ENCODE measurements at places on chromosomes 12 and 14.

GRCh38 chr14:40318211-40318719 lies 886.0 kb upstream of the FBXO33 start:
- DNase-seq, result no peak

DNA sequence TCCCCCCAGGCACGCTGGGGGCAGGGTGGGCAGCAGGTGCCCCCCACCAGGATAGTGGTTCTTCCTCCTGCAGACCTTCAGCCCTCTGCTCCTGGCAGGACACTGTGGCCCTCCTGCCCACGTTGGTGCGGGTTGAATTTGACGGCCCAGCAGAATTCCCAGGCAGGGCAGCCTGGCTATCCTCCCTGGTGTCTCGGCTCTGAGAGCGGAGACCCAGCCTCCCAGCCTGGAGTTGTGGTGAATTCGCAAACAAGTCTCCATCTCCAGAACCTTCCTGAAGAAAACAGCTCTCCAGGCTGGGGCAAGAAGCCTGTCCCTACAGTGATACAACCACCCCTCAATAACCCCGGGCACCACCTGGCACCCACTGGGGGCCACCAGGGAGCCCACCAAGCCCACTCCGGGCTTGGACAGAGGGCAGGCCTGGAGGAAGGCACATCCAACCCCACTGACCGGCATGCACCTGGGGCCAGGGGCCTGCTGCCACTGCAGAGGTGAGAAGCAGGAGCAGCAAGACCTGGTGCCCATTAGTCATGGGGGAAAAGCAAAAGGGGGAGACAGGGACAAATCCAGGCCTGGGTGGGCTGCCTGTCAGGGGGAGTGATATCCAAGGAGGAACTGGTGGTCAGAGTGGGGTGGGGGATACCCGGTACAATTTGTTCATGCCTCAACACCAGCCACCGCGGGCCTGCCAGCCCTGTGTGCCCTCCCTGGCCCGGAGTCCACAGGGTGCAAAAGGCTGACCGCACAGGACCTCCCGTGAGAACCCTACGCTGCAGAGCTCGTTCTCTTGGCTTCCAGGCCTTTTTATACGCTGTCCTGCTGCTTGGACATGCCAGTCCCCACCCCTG lies 3.6 kb downstream of the ANKRD9 start:
- DNase-seq, result no peak

DNA sequence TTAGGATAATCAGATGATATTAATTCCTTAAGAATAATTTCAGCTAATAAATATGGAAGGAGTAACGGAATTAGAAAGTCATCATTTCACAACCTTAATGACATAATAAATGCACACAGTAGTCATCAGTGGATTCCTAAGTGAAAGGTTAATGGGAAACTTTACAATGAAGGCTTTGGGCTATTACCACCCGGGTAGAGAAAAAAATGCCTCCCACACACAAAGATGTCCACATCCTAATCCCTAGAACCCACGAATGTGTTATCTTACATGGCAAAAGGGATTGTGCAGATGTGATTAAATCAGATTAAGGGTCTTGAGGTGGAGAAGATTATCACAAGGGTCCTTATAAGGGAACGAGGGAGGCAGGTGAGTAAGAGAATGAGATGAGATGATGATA lies 5.6 kb downstream of the TMED10 start:
- DNase-seq, result no peak

- no peak for DNase-seq
Measured at GRCh38 chr12:111761706-111762105, 5.0 kb upstream of the ALDH2 start.

- DNase-seq, result no peak
Measured at GRCh38 chr14:74977164-74977900, 21.9 kb upstream of the PGF start.

DNA sequence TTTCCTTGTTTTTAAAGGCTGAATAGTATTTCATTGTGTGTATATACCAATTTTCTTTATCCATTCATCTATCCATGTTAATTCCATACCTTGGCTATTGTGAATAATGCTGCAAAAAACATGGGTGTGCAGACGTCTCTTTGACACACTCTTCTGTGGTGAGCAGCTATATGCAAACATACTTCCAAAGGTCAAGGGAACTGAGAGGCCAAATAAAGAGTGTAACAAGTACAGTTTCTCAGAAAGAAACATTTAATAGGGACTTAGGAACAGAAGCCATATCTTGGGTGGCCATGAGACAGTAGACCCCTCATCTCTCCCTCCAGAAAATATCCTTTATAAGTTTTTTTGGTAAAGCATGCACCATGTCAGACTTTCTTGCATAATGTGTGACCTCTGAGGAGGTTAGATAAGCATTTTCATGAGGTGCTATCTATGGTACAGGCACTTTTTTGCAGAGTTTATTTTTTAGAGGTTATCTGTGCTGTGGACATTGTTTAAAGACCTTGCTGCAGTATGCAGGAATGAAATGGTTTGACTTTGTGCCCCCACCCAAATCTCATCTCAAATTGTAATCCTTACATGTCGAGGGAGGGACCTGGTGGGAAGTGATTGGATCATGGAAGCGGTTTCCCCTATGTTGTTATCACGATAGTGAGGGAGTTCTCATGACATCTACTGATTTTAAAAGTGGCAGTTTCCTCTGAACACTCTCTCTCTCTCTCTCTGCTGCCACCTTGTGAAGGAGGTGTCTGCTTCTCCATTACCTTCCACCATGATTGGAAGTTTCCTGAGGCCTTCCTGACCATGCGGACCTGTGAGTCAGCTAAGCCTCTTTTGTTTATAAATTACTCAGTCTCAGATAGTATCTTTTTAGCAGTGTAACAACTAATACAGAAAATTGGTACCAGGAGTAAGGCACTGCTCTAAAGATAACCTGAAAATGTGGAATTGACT lies 1202.3 kb downstream of the GALC start:
- no peak for DNase-seq

GRCh38 chr12:49982246-49983087 lies 9.7 kb downstream of the AQP6 start:
- DNase-seq, result no peak

Data from stimulated activated CD8-positive, alpha-beta memory T cell treated with anti-CD3 and anti-CD28 coated beads, Interleukin-12 subunit alpha, Interleukin-12 subunit beta, amount 100 ng/mL, for 1 hour (primary cell).